ENCODE measurements at places on chromosomes 12 and 14. TPM values are rescaled to one million over a fixed set of nuclear protein-coding genes. Genes with fewer than 3 reads are reported as not detected.

GRCh38 chr12:85836197-85837090 lies at the start of gene RASSF9:
Gene RASSF9 (minus strand): TSS chr12:85836409. CDS start chr12:85836201, 208 bp downstream.
- no peak for DNase-seq

DNA sequence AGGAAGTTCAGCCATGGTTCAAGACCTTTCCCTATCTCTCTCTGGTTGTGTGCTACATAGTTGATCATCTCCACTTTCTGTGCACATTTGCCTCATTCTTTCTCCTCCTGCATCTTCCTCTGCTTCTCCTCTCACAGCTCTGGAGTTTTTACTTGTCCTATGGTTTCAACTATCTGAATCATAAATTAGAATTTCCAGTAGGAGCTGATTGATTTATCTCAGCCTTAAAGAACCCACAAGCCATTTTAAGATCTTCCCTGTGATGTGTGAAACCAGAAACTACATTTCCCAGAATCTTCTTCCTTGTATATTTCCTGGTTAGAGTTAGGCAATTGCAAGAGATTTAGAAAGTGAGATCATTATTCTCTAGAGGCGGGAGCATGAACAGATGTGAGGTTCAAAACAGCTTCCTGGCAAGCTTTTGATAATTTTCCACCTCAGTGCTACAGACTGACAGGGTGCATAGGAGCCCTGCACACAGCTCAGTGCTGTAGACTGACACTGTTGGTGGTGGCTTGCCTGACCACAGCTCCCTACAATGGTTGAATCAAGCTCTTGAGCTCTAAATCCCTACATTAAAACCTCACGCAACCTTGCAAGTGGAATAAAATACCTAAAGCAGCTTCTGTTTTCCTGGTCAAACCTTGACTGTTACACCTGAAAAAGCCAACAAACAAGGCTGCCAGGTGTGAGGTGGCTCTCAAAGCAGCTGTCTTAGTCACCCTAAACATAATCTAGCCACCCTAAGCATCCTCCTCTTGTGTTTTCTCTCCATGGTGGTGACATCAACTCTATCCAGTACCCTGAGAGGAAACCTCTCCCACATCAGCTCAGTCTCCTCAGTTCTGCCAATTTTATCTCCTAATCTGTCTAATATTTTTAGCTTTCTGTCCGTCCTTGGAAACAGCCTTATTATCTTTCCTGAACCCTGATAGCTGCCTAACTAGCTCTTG lies 21.5 kb upstream of the IFNG start:
- DNase-seq = no peak

- peak; percentile 22 for DNase-seq
Measured at GRCh38 chr12:16359512-16360491, 12.4 kb downstream of the MGST1 start.

- no peak for DNase-seq
Measured at GRCh38 chr12:79769189-79769859, 78.6 kb upstream of the PAWR start.

DNA sequence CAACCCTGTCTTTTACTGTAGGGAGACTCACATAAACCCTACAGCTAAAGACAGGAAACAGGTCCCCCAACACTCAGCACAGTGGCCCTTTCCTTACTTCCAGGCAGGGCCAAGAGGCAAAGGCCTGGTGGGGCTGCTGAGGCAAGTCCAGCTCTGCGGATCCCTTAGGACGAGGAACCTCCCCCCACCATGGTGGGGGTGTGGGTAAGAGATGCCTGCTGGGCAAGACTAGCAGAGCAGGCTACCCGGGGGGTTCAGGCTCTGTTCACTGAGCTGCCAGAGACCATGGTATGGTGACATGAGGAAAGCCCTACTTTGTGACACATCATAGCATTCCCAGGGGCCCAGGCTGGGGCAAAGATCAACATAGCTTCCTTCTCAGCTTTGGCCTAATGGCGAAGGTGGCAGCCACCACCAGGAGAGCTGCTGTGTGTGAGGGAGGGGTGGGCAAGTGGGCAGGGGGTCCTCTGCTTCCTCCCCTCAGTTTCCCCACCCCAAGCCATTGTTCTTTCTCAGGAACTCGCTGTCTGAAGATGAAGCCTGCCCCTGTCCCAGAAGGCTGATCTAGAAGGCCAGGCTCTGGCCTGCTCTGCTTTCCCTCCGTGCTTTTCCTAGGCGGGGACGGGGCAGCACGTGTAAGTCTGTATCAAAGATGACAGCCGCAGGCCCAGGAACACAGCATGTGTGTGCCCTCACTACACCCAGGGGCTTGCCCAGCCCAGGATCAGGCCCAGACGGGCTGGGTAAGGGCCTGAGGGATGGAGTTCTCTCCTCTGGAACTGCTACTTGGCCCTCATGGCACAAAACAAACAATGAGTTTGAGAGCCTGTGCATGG lies 10.1 kb upstream of the TINF2 start:
- DNase-seq = peak; percentile 24

DNA sequence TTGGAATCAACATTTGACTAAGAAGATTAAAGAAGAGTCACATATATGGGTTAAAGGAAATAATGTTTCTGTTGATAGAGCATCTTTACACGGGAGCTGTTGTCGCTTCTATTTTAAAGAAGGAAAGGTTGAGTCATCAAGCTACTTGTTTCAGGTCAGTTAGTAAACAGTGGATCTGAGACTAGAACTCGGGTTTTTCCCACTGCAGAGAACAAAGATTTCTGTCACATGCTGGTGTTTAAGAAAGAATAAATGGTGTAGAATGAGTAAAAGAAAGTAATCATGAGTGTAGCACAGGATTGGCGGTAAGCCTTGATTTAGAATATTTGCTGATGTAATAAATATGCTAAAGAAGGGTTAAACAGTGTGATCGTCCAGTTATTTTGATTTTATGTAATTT lies 455.5 kb downstream of the AEBP2 start:
- DNase-seq = no peak

- no peak for DNase-seq
Measured at GRCh38 chr12:49533331-49533730, 5.5 kb upstream of the KCNH3 start.

DNA sequence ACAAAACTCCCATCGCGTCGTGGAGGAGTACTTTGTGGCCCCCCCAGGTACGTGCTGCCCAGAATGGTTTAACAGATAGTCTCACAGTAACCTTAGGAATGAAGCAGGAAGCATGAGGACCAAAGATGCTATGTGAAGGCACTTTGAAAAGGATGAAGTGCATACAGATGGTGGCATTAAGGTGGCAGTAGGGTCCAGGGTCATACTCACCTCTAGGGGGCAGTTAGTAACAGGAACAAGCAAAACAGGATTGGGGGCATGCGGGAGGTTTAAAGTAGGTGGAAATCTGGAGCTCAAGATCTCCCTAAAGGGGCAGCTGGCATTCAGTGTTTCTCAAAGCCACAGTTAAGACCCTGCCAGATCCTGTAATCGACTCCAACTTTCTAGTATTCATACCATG lies 10.9 kb downstream of the GATC start:
- peak; percentile 84 for DNase-seq

- no peak for DNase-seq
Measured at GRCh38 chr14:32510815-32511214, 181.7 kb downstream of the AKAP6 start.

GRCh38 chr14:103542605-103543088 lies 13.7 kb downstream of the TRMT61A start:
- DNase-seq = peak; percentile 98

DNA sequence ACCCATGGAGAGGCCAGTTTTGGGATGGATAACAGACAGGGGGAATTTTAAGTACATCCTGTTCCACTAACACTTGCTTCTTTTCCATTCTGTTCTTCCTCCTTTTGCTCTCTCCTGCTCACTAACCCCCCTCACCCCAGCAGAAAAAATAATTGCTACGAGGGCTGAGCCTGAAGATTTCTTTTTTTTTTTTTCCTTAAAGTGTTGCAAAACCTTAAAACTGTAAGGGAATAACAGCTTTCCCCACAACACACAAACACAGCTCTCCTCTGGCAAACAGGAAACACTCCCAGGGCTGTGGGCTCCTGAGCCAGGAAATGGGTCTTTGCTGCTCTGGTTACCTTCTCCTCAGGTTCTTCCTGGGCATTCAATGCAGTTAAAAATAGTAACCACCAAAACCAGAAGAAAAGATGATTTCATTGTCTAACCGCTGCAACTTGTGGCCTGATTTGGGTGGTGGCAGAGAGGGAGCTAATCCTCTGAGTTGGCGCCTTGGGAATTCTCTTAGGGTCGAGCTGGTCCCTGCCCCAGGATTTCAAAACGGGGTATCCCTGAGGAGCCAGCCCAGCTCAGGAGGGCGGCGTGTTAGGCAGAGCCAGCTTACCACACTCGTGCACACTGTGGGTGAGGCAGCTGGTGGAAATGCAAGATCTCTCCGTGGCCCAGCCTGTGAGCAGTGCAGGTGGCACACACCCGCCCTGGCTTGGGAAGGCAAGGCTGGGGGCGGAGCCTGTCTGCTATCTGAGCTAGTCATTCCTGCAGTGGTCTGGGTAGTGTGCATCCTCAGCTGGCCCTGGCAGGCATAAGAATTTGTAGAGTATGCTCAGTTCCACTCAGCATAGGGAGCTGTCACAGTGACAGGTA lies 17.1 kb upstream of the EMP1 start:
- peak; percentile 70 for DNase-seq

DNA sequence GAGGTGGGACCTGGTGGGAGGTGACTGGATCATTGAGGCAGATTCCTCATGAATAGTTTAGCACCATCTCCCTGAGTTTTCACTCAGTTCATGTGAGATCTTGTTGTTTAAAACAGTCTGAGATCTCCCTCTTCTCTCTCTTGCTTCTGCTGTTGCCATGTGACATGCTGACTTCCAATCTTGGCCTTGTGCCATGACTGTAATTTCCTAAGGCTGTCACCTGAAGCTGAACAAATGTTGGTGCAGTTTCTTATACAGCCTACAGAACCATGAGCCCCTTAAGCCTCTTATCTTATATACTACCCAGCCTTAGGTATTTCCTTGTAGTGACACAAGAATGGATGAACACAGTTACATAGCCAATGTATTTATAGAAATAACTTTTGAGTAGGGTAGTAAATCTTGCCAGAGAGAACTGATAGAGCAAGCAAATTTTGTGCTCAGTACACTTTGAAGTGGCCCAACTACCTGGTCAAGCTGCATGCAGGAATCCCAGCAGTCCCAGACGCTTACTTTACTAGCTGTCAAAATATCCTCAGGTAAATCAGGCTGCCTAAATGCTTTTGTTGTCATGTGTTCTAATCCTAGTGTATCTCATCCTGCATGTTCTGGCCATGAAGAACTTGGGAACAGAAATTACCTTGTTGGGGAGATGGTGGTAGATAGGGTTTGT lies 445.6 kb upstream of the MIS18BP1 start:
- DNase-seq = no peak

DNA sequence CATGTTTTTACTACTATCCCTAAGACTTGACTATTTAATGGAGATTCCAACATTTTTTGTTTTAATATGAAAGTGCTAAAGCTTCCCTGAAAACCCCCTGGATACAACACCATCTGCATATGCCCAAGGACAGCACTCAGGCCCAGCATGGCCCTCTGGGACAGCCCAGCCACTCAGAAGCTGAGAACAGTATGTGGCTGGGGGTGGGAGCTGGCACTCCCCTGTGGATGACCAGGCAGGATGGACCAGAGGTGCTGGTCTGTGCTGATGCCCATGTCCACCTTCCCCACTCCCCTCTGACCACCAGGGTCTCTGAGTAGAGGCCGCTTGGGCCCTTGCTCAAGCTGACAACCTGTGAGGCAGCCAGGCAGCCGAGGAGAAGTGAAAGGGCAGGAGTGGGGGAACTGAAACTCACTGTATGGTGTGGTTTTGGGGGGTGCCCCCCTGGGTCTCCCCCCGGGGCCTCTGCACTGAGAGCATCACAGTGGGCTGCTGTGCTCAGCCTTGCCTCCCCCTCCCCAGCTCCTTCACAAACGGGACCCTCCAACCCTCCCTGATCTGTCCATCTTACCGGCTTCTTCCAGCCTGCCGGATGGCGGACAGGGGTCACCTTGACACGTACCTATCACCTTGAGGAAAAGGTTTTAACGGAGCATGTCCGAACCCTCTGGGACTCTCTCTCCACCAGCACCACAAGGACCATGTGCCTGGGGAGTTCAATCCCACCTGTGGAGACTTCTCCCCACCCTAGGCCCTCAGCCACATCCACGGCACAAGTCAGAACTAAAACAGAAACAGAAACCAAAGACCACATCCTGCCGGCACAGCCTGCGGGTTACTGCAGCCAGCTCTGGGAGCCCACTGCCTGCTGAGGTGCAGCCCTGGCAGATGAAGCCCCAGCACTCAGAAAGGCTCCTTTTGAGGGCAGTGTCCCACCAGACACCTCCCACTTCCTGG lies at the start of gene TMEM229B:
Gene TMEM229B (minus strand): TSS at position 785 of the 957 bp plus-strand sequence. CDS start 14,798 bp downstream, outside the sequence.
- DNase-seq = no peak

DNA sequence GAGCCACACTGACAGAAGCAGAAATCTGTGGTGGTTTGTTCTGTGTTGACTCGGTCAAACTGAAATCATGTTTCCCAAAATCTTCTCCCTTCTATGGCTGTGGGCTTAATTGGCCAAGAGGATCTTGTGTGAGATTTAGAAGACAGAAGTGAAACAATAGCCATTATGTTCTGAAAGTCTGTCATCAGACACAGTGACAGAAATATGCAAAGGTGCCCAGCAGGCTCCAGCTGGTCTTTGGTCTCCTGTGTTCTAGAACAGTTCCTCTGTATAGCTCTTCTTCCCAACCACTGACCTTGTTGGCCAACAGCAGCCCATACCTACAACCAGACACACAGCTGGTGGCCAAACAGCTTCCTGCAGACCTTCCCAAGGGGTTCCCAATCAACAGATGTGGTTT lies 25.0 kb upstream of the COCH start:
- DNase-seq = no peak

GRCh38 chr12:16344269-16344668 lies 3.2 kb upstream of the MGST1 start:
- DNase-seq = no peak

- no peak for DNase-seq
Measured at GRCh38 chr12:94961911-94962310, 41.6 kb downstream of the NDUFA12 start.

- peak; percentile 84 for DNase-seq
Measured at GRCh38 chr14:59630288-59630963, 53.8 kb upstream of the CCDC175 start.

DNA sequence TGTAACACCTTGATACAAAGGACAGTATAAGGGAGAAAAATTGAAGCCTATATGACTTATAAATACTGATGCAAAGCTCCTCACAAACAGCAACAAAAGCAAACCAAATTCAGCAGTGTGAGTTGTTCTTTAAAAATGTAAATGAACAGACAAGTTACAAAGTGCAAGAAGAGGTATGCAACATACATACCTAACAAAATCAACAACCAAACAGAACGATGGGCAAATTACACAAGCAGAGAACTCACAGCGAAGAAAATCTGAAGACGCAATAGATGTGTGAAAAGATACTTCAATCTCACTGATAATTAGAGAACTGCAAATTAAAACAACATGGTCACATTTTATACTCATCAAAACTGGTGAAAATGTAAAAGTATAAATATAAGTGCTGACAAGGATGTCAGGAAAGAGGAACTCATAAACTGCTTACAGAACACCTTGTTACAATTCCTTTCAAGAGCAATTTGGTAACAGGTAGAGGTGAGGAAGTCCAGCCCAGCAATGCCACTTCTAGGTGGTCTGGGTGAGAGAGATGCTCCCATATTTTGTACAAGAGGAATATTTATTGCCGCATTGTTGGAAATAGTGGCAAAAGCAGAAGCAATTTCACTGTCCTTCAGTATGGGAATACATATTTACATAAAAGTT lies 47.3 kb downstream of the CORO1C start:
- no peak for DNase-seq

GRCh38 chr12:114269153-114269552 lies 136.8 kb downstream of the TBX5 start:
- no peak for DNase-seq

GRCh38 chr12:123058980-123059379 lies 78.5 kb downstream of the ARL6IP4 start:
- no peak for DNase-seq

Gene MAX
- total RNA-seq = 21.6 TPM

Gene FOXG1
- total RNA-seq = 0.14 TPM

Gene TRMT5
- total RNA-seq = 16.0 TPM

Gene CELA1
- not detected for total RNA-seq

Gene CSRP2
- 99.2 TPM for total RNA-seq
